ENCODE measurements at places on chromosomes 16 and 17. TPM values are rescaled to one million over a fixed set of nuclear protein-coding genes. Genes with fewer than 3 reads are reported as not detected.

GRCh38 chr16:53085369-53085843, 30.6 kb downstream of the CHD9 start:
- peak; percentile 64 for DNase-seq

Gene BICDL2
- total RNA-seq, result 7.2 TPM

DNA sequence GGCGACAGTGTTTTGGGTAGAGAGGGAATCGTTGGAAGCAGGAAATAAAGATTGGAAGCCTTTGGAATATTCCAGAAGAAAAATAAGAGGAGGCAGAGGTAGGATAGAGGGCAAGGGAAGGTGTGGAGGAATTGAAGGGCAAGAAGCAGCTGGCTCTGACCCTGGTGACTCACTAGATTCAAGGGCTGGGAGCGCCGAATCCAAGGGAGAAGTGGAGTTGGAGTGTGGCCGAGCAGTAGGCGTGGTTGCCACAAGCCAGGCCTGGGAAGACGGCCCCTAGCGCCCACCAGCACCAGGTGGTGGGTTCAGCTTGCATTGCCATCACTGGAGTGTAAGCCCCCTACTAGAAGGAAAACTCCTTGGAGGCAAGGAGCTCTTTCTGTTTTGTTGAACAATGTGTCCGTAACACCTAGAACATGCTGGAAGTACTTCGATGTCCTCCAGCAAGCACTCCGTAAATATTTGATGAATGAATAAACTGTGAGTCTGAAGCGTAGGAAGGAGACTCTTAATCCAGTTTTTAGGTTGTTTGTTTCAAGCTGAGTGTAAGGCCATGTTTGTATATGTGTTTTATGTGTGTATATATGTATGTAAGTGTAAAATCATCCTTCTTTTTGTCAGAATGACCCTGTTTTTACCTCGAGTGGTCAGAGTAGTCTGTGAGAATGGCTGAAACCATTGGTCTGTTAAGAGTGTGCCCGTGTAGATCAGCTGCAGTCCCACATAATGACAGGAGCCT, 139.5 kb downstream of the CMIP start:
- no peak for DNase-seq

GRCh38 chr16:74143171-74143570, 153.4 kb upstream of the PSMD7 start:
- no peak for DNase-seq

- DNase-seq, result no peak
Observed at GRCh38 chr16:1559446-1559975, 26.0 kb downstream of the TMEM204 start.

DNA sequence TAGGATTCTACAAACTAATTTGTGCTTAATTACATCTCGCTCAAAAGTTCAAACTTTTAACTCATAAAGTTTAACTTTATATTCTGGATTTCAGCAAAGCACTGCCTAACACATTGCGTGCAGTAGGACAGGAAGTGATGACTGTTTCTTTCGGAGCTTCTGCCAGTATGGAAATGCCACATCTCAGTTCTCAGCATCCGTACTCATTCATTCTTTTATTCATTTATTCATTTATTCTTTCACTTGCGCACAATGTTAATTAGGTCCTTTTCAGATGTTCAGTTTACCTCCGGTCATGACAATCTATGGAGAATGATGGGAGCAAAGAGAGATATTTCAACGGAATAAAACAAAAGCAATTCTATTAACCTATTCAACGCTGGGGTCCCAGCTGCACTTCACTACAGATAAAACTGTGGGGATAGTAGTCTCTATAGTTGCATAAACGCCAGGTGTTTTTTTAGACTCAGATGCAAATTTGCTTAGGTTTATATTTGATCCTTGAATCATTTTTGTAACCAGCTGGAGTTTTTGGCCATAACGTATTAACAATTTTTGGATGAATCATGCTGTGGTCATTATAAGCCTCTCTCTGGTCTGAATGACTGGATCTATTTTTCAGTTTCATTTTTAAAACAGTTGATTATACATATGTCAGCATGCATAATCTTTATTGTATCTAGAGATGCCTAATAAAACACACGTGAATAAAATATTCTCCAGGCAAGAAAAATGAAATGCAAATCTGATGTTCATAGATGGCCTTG, 143.9 kb downstream of the KCNJ2 start:
- no peak for DNase-seq

Gene CA7
- total RNA-seq, result not detected

Gene PRMT7
- 53.2 TPM for total RNA-seq

Measured in urinary bladder (tissue), 4 donors.